ENCODE measurements at places on chromosomes 5 and 9. TPM values are rescaled to one million over a fixed set of nuclear protein-coding genes. Genes with fewer than 3 reads are reported as not detected.

The ACOT12 gene
- 0.19 TPM for polyA plus RNA-seq

The SELENOP gene
- polyA plus RNA-seq = 0.06 TPM

The DAB2IP gene
- 21.4 TPM for polyA plus RNA-seq

The CLINT1 gene
- 105 TPM for polyA plus RNA-seq

The GZMA gene
- polyA plus RNA-seq = not detected

The CCNJL gene
- polyA plus RNA-seq = 6.6 TPM

The SRD5A1 gene
- 25.1 TPM for polyA plus RNA-seq

DNA sequence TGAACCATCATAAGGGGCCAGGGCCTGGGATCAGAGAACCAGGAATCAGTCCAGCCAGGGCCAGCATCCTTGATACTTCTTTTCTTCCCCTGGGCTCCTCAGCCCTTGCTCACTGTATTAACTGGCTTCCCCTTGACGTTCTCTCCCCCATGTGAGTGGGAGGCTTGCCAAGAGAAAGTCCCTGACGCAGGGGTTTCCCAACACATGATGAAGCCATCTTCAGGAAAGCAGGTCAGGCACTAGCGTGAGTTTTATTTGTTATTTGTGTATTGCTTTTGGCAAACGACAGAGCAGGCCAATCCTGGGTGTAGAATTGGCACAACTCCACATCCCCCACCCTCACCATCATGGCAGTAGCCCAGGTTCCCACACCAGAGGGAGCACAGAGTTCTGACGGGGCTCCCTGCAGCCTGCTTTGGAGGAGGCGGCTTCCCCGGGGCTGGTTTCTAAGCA is 165.5 kb upstream of the NFIL3 start:
- H3K4me1 ChIP-seq = no peaks in the 10 kb centered on the region
- H3K27ac ChIP-seq = no peak overlapping the region
- no peaks in the 10 kb centered on the region for H3K36me3 ChIP-seq
- H3K27me3 ChIP-seq = no peaks in the 10 kb centered on the region
- no peak for DNase-seq

- H3K4me3 ChIP-seq = no peak overlapping the region
- peaks cover 32% of the 10 kb centered on the region for H3K4me1 ChIP-seq
- H3K36me3 ChIP-seq = no peaks in the 10 kb centered on the region
- no peaks in the 10 kb centered on the region for H3K27me3 ChIP-seq
- no peak for DNase-seq
- H3K27ac ChIP-seq = peak overlapping the region; percentile 74
Observed at GRCh38 chr5:61023131-61023530, 78.1 kb downstream of the NDUFAF2 start.

DNA sequence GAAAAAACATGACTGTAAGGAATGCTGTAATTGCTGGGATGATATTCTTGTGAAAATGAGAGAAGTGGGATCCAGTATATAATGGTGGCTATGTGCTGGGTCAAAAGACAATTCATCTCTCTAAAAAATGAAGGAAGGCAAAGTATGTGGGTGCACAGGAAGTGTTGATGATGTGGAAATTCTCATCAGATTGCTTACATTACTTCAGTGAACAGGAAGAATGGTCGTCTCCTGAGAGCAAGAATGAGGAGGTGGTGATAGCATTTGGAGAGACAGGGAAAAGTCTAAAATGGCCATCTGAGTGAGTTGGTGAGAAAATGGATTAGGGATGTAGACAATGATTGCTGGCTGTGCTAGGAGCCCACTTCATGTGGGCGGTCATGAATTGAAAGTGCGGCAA is 253.5 kb upstream of the NREP start:
- DNase-seq = no peak
- no peak overlapping the region for H3K27ac ChIP-seq
- no peaks in the 10 kb centered on the region for H3K36me3 ChIP-seq
- no peaks in the 10 kb centered on the region for H3K27me3 ChIP-seq

DNA sequence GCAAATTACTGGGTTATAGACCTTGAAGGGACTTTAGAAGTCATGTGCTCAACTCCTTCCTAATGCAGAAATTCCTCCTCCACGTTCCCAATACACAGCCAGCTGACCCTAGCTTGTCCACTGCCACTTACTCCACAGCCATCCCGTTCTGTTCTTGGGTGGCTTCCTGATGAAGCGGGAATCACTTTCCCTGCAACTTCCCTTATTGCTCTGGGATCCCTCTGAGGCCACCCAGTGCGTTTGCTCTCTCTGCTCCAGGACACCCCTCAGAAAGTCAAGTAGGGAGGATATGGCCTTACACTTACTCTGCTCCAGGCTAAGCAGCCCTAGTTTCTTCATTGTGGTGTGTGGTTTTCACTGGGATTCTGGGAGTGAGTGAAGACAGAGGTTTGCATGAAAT is 55.5 kb downstream of the GALNT12 start:
- no peak overlapping the region for H3K27ac ChIP-seq
- no peak for DNase-seq
- peaks cover 8% of the 10 kb centered on the region for H3K4me1 ChIP-seq
- no peak overlapping the region for H3K4me3 ChIP-seq
- no peaks in the 10 kb centered on the region for H3K36me3 ChIP-seq

GRCh38 chr5:159095151-159095721 is 4.5 kb downstream of the EBF1 start:
- no peak overlapping the region for H3K27ac ChIP-seq
- H3K4me3 ChIP-seq = no peak overlapping the region
- H3K36me3 ChIP-seq = no peaks in the 10 kb centered on the region
- no peaks in the 10 kb centered on the region for H3K27me3 ChIP-seq
- H3K4me1 ChIP-seq = peaks cover 9% of the 10 kb centered on the region

DNA sequence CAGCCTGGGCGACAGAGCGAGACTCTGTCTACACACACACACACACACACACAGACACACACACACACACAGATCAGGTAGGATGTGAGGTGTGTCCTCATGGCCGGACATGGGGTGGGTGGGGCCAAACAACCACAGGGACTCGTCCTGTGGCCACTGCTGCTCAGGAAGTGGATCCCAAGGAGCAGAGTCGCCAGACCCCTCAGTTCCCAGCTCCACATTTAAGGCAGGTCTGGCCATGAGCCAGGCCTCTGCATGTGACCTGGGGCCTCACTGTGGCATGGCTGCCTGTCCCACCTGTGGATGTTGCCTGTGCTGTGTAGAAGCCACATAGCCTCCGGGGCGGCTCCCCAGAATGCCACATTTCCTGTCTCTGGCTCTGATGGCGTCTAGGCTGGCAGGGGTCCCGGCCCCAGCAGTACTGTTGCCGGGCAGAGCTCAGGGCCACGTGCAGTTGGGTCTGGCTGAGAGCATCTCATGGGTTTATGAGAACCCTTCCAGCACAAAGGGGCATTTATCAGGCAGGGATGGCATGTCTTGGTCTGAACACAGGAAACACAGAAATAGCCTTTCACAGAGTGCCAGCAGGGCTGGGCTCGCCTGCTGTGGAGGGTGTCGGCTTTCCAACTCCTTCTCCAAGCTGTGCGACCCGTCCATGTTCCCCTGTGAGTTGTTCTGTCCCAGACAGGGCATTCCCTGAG is 9.9 kb upstream of the NINJ1 start:
- no peak overlapping the region for H3K4me3 ChIP-seq
- peak; percentile 66 for DNase-seq
- no peaks in the 10 kb centered on the region for H3K36me3 ChIP-seq
- no peaks in the 10 kb centered on the region for H3K4me1 ChIP-seq

DNA sequence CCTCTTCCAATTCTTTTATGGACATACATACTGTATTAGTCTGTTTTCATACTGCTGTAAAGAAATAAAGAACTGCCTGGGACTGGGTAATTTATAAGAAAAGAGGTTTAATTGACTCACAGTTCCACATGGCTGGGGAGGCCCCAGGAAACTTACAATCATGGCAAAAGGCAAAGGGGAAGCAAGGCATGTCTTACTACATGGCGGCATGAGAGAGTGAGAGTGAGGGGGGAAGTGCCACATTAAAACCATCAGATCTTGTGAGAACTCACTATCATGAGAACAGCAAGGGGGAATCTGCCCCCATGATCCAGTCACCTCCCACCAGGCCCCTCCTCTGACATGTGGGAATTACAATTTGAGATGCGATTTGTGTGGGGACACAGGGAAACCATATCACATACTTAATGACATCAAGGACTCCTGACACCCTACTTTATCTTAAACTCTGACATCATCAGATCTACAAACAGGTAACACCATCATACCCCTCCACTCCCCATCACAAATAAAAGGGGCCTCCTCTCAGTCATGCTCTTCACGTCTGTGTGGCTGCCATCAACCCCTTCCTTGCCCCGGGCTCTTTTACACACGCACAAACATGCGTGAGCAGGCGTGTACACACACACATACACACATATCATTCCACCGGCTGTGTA is 9.7 kb downstream of the ANKRD33B start:
- no peak overlapping the region for H3K4me3 ChIP-seq
- H3K36me3 ChIP-seq = no peaks in the 10 kb centered on the region
- H3K4me1 ChIP-seq = peaks cover 12% of the 10 kb centered on the region
- no peak for DNase-seq
- no peaks in the 10 kb centered on the region for H3K27me3 ChIP-seq

GRCh38 chr9:81597419-81598122 is 91.8 kb downstream of the TLE1 start:
- peaks cover 8% of the 10 kb centered on the region for H3K4me1 ChIP-seq
- no peaks in the 10 kb centered on the region for H3K27me3 ChIP-seq
- H3K27ac ChIP-seq = no peak overlapping the region
- H3K36me3 ChIP-seq = peaks cover 4% of the 10 kb centered on the region
- no peak for DNase-seq
- H3K4me3 ChIP-seq = no peak overlapping the region

DNA sequence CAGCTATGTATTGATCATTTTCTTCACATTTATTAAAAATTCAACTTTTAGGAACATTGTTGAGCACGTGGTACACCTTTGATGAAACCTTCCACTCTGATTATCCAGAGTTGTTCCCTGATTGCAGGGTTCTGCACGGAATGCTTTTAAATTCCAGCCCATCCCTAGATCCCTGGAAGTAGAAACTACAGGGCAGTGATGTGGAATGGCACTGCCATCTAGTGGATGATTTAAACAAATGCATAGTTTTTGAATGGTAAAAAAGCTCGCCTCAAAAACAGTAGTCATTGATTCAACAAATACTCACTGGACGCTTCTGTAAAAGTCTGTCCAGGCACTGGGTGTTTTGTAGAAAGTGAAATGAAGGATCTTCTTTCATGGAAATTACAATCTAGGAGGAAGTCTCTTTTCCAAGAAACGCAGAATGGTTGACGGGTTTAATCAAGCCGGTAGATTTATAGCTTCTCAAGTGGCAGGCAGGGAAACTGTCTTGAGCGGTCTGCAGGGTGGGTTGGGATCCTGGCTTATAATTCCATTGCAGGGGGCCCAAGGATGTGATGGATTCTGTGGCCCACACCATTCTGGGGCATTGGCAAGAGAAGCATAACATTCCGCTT is 118.4 kb downstream of the ARHGAP26 start:
- H3K36me3 ChIP-seq = no peaks in the 10 kb centered on the region
- DNase-seq = peak; percentile 70
- H3K27ac ChIP-seq = no peak overlapping the region
- no peak overlapping the region for H3K4me3 ChIP-seq
- no peaks in the 10 kb centered on the region for H3K27me3 ChIP-seq
- no peaks in the 10 kb centered on the region for H3K4me1 ChIP-seq

DNA sequence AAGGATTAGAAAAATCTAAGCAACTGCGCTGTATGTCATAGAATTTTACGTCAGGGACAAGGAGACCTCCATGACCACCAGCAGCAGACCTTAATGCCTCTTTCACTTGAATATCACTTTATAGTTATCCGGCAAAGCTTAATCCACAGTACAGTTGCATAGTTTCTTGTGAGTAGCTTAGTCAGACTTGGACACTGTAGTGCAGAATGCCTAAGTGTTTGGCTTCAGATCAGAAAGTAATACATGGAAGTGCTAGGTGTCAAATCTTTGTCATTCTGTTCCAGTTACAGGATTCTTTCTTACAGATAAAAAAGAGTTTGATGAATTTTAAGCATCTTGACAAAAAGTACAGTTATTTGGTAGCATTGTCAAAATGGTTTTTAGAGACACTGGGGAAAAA is 239.9 kb upstream of the PAPPA start:
- no peaks in the 10 kb centered on the region for H3K27me3 ChIP-seq
- DNase-seq = no peak
- H3K27ac ChIP-seq = no peak overlapping the region

DNA sequence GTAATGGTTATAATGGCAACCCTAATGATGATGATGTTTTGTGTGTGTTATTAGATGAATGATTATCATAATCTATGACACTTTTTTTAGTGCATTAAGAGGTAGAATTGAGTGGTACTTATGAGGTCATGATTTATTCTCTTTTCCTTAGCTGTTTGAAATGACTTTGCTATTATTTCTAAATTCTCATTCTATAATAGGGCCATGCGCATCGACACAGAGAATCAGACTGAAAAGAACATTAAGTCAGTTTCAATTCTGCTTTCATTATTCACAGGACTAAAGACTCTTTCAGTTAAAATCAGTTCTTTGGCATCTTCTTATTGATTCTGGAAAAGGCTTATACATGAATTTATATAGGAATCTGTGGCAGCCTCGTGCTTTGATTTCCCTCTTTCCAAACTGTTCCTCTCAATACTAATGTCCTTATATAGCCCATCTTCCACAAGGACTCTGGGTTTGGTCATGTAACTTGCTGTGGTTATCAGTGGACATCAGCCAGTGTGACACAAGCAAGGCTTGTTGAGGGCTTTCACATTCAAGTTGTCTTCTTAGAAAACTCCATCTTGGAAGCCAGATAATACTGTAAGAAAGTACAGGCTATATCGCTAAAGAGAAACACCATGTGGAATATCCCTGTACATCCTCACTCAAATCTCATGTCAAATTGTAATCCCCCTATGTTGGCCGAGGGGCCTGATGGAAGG is 140.3 kb upstream of the CHD1 start:
- H3K27ac ChIP-seq = no peak overlapping the region
- no peaks in the 10 kb centered on the region for H3K36me3 ChIP-seq
- no peak for DNase-seq
- no peak overlapping the region for H3K4me3 ChIP-seq
- no peaks in the 10 kb centered on the region for H3K4me1 ChIP-seq

DNA sequence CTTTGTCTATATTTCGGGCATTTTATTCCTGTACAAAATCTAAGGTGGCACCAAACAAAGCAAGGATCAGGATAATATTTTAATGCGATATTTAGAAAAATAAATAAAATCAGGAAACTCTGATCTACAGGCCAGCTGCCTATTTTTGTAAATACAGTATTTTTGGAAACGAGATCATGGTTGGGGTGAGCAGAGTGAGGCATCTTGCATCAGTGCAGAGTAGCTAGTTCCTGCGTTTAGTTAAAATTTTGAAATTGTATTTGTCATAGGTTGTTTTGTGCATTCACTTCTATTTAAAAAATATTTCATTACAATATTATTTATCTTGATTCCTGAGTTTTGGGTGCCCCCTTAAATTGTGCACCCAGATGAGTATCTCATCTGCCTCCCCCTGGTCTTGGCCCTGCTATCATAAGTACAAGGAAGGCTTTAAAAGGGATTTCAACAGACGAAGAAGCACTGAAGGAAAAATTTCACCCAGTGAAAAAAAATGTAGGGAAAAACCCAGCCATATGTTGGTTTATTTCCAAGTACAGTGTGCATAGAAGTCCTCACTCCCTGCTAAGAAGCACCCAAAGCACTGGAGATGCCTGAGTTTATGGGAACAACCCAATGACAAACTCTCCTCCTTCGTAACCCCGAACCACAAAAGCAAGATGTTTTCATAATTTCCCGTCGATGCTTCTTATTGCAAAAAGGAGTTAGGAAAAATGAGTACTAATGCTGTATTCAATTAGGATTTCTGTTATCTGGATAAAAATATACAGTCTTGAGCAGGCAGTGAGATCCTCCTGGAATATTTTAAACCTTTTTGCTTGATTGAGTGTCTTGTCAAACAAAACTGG is 304.7 kb upstream of the CLINT1 start:
- no peak for DNase-seq
- no peaks in the 10 kb centered on the region for H3K4me1 ChIP-seq
- H3K27ac ChIP-seq = no peak overlapping the region
- no peaks in the 10 kb centered on the region for H3K36me3 ChIP-seq
- no peak overlapping the region for H3K4me3 ChIP-seq
